NCI-H345 (cell line): ENCODE measurements at places on chromosomes 12 and 14.

- DNase-seq, result peak; percentile 5
Measured at GRCh38 chr14:60977847-60978246, 3.0 kb downstream of the TRMT5 start.

- DNase-seq, result no peak
Measured at GRCh38 chr12:67780580-67781084, 132.1 kb downstream of the DYRK2 start.

- no peak for DNase-seq
Measured at GRCh38 chr14:44990533-44990932, 28.5 kb downstream of the TOGARAM1 start.

DNA sequence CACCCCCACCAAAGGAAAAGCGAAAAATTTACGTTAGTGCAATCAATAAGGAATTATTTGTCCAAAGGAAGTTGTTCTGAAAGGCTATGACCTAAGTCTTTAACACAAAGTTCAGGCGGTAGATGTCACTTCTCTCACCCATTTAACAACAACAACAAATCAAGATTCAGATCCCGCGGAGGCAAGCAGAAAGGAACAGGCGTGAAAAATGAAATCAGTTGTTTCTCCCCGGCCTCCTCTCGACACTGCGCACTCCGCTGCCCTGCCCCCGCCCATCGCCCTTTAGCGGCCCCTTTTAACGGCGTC is 1.4 kb downstream of the DENND5B start:
- DNase-seq, result no peak

DNA sequence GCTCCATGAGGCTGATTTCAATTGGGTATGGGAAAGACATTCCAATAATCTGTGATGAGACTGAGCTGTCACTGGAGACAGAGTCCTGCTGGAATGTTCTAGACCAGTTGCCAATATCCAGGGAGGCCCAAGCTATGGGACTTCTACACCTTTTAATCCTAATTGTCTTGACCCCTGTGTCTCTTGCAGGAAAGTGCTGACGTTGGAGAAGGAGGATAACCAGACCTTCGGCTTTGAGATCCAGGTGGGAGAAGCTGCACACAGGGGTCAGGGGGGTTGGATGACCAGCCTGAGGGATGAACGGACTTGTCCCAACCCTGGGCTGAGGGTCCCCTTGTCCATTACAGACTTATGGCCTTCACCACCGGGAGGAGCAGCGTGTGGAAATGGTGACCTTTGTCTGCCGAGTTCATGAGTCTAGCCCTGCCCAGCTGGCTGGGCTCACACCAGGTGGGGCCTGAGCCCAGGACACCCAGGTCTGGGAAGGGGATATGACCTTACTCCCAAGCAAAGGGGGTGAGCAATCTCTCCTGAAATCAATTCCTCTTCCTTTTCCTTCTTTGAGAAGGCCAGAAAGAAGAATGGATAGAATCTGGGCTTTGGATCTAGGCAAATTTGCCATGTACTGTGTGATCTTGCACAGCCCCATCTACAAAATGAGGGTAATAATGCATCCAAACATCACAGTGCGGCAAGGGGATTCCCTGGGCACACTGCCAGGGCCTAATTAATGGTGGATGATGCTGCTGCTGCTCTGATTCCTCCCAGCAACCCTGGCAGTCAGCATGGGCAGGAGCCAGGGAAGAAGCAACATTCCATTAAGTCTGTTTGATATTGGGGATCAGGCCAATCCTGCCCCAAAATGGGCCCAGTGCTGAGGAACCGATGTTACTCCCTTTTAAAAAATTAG is 4.2 kb downstream of the TAMALIN start:
- DNase-seq, result no peak

GRCh38 chr14:48723841-48724495 is 862.2 kb downstream of the RPS29 start:
- DNase-seq, result no peak

DNA sequence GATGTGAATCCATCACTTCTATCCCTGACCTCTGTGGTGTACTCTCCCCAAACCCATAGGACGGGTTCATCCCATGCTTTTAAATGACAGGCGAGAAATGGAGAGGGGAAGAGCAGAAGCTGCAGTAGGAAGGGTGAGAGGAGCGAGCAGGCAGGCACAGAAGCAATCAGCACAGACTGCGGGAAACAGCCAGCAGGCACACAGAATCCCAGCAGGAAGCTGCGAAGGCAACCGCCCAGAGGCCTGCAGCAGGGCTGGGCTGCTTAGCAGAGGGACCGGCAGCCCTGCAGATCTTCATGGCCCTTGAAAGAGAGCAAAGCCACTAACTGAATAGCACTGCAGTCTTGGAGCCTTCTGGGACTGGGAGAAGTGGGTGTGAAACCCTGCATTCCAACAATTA is 287.0 kb upstream of the FKBP4 start:
- DNase-seq, result no peak

- no peak for DNase-seq
Measured at GRCh38 chr14:94934276-94934810, 164.4 kb upstream of the GSC start.

DNA sequence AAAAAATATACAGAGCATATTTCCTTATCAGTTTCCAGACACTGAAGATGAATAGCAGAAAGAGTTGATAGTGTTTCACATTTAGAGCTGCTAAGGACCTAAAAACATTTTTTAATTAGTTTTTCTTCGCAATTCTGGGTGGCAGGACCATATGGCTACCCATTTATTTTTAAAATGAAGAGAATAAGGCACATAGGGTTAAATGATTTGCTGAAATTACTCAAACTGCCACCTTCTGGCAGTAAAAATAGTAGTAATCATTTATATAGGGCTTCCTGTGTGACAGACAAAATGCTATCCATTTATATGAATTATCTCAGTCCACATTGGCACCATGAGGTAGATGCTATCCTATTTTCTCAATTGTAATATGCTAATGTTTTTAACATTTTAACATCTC is 108.6 kb upstream of the CCDC196 start:
- no peak for DNase-seq

- peak; percentile 79 for DNase-seq
Measured at GRCh38 chr12:92064422-92064821, 81.2 kb downstream of the BTG1 start.

- peak; percentile 9 for DNase-seq
Measured at GRCh38 chr14:26870722-26871617, 273.1 kb upstream of the NOVA1 start.

- DNase-seq, result no peak
Measured at GRCh38 chr12:19792028-19792427, 352.7 kb downstream of the AEBP2 start.

- no peak for DNase-seq
Measured at GRCh38 chr14:93759719-93760307, 28.5 kb downstream of the PRIMA1 start.

DNA sequence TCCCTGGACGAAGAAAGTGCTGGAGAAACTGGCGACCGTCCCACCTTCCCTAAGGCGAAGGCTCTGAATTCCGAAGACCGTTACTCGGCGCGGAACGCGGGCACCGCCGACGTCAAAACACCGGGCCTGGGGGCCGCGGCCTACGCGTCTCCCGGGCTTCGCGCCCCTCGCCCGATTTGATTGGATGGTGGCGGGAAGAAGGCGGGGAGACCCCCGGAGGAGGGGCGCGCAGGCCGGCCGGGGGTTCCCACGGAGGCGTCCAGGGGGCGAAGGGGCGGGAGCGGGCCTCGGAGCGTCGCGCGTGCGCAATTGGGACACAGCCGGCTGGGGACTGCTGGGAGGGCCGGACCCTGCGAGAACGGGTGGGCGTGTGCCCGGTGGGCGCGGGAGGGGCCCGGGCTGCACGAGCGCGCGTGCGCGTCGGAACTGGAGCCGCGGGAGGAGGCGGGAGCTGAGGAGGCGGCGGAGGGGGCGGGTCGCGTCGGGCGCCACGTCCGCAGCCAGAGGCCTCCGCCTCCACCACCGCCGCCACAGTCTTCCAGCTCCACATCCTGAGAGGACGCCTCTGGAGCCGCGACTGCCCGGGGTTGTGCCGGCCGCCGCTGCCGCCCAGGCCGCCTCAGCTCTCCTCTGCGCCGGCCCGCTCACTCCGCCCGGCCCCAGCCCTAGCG is at the start of gene TMEM263:
Gene TMEM263, plus strand, starts transcription at position 531 of the 671 bp plus-strand sequence. CDS start 11,210 bp downstream, outside the sequence.
- peak; percentile 97 for DNase-seq

DNA sequence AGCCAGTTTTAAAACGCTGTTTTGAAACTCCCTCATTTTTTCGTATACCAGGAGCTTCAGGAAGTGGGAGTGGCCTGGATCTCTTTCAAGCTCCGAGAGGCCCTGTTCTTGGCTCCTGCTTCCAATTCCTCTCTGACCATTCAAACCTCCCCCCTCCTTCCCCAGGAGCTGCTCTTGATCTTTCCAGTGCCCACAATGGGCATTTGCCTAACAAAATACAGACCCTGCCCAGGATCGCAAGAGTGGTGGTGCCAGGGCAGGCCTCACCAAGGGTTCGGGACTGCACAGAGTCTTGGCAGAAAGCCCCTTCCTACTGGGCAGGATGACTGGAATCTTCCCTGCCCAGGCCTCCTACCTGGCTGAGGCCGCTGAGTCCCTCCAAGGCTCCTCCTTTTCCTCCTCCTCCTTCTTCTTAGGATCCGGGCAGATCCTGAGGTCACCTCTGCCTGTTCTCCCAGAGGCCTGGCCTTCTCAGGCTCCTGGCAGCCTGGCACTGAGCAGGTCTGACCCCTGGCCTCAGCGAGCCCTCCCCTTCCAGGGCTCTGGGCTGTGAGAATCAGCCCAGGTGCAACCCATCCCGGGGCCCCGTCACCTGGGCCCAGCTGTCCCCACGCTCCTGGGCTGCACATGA is 46.9 kb upstream of the NOS1 start:
- DNase-seq, result peak; percentile 26

- DNase-seq, result no peak
Measured at GRCh38 chr12:93234641-93235040, 143.1 kb upstream of the NUDT4 start.

DNA sequence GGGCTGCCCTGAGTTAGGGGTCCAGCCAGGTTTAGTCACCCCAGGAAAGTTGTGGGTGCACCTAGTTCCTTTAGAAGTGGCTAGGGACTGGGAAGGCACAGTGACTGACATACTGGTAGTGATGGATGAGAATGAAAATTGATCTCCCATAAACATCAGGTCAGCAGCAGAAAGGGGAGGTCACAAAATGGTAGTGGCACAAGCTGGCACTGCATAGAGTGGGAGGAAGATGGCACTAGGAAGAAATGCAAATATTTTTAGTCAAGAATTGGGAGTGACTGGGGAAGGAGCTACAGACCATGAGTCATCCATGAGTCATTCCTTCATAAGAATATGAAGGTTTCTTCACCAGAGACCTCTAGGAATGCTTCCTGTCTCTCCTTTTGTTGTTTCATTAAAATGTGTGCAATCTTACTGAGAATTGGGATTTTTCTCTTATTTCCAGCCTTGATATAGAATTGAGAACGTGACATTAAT is 198.3 kb upstream of the AMIGO2 start:
- no peak for DNase-seq

GRCh38 chr12:106029532-106029931 is 109.2 kb downstream of the NUAK1 start:
- DNase-seq, result no peak

GRCh38 chr12:71430756-71431155 is 8.8 kb upstream of the LGR5 start:
- no peak for DNase-seq

DNA sequence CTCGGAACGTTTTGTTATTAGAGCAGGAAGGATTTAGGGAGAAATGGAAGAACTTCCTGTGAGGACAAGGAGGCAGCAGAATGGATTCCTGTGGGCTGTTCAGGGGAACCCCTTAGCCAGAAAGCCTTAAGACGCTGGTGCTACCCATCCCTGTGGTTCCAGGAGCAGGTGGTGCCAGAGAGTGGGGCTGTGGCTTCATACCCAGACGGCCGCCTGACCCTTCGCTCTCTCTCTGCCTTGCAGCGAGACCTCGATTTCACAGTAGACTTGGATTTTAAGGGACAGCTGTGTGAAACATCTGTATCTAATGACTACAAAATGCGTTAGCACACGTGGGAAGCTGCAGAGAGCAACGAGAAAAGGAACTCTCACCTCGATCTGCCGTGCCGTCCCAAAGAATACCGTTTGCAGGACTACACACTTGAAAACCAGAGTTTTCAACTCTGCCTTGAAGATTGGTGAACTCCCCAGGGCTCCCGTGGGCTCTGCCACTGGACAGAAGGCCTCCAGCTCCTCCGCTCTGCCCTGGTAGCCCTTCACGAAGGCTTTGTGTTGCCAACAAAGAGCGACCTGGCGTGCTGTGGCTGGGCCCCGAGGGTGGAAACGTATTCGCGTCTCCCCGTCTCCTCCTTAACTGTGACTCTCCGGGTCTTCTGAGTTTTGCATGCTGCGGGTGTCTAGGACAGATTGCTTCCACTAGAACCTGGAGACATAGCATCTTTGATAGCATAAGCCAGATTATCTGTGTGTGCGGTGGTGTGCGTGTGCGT is 102.0 kb downstream of the PRMT8 start:
- no peak for DNase-seq

DNA sequence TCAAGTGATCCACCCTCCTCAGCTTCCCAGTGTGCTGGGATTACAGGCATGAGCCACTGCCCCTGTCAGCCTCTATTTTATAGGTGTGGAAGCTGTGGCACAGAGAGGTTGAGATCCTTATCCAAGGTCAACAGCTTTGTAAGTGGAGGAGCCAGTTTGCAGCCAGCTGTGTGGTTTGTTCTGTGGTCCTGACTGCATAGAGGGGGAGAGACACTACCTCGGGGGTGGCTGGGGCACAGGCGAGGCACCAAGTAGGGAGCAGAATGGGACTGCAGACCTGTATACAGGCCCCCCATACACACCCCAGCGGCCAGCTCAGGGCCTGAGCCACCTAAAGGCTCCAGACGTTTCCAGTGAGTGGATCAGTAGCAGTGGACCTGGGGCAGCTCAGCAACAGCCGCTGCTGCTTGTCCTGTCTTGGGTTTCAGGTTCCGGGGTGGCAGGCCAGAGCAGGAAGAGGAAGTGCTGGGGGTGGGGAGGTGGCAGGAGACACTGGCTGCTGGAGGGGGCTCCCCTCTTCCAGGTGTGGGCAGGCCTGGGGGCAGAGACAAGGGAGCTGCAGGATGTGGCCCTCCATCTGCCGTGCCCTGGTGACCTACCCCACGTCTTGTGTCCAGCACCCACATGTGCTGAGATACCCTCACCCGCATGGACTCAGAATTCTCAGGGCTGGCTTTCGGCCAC is 11.0 kb downstream of the ORAI1 start:
- DNase-seq, result no peak

DNA sequence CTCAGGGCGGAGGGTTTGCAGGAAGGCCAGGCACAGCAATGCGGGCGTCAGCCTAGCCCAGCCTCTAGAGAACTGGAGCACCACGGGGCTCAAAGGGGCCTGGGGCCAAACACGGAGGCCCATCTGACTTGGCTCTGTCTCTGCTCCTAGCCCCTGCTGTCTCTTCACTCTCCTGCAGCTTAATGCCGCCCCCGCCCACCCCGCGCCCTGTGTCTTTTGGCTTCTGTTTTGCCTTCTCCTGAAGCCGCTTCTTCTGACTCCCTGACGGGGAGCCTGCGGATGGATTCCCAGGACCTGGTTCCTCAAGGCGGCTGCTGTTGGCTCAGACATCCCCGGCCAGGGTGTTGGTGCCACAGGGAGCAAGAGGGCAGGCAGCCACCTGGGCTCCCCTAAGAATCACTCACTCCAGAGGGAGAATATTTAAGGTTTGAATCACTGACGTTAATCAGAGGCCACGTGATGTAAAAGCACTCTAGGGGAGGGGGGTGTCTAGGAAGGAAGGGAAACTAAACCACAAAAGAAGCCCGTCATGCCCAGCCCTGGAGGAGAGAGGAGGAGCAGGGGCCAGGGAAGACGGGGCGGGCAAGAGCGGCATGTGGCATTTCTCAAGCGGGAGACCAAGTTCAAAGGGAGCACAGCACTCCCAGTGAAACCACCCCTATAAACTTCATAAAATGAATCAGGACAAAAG is 36.9 kb upstream of the PRMT8 start:
- DNase-seq, result no peak

- DNase-seq, result no peak
Measured at GRCh38 chr12:92257261-92257660, 111.6 kb upstream of the BTG1 start.
